Breast epithelium (tissue), 4 donors: ENCODE measurements at places on chromosomes 7 and 10. TPM values are rescaled to one million over a fixed set of nuclear protein-coding genes. Genes with fewer than 3 reads are reported as not detected.

DNA sequence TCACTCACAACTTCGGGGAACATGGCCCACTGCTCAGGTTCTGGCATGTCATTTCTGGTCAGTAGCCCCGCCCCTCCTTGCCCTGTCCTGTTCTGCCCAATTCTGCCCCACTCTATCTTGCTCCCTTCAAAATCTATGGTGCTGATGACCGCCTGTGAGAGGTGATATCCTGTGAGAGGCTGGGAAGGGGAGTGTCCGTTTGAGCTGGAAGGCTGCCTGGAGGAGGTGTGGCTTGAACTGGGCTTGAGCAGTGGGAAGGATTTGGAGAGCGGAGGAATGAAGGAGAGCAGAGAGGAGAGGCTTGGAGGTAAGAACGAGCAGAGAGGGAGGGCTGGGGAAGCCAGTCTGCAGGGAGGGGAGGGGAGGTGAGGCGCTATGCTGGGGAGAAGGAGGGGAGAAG lies 145.3 kb downstream of the RPS24 start:
- no peak for DNase-seq

DNA sequence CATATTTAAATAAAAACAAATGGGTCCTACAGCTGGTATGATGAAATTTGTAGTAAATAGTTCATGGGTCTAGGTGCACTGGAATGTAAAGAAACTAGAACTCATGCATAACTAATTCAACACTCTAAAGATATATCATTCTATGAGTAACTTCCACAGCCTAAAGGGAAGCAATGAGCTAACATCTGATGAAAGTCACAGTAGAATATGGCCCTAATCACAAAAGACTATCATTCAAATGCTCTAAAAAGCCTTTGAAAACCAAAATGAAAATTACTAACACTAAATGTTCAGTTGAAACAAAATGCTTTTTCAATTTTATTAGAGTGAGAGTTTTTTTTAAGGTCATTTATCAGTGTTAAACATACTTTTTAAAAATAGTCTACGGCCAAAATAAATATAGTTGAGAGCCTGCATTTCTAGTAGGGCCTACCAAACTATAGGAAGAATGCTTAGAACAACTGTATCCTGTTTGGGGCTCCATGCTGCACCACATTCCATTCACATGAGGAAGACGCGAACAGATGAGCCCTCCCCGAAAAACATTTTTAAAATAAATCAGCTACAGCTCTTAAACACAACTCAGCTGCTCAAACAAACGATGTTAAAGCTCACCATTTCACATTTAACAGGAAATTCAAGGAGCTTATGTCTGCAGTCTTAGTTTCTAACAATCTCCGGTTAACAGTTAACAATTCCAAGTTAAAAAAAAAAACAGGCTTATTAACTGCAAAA lies 134.5 kb downstream of the NRBF2 start:
- DNase-seq, result no peak

- no peak for DNase-seq
Observed at GRCh38 chr7:68058014-68058413, 1061.4 kb downstream of the TYW1 start.

DNA sequence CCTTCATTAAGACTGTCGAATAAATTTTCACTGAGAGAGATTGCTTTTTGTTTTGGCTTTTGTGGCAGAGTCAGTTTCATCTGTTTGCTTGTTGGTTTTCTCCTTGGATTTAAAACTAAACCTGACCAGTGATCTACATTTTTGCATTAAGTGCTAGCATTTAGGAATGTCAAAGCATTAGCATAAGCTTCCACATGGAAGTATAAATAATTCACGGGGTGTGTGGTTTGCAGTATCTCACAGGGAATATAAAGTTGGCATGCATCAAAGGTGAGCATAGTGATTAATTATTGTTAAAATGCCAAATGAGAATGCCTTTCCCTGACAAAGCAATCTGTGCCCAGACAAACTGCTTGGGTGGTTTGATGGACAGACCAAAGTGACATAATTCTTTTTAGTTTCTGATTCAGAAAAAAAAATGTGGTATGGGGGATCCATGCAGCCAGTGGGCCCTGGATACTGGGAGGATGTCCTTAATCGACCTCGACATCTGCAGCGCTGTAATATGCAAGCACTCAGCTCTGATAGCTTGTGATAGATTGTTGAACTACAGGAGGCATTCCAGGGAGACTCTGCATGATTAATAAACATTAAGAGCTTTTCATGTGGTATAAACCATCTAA lies 339.3 kb upstream of the POM121L12 start:
- no peak for DNase-seq

- no peak for DNase-seq
Observed at GRCh38 chr10:62919776-62920175, 103.6 kb upstream of the EGR2 start.

DNA sequence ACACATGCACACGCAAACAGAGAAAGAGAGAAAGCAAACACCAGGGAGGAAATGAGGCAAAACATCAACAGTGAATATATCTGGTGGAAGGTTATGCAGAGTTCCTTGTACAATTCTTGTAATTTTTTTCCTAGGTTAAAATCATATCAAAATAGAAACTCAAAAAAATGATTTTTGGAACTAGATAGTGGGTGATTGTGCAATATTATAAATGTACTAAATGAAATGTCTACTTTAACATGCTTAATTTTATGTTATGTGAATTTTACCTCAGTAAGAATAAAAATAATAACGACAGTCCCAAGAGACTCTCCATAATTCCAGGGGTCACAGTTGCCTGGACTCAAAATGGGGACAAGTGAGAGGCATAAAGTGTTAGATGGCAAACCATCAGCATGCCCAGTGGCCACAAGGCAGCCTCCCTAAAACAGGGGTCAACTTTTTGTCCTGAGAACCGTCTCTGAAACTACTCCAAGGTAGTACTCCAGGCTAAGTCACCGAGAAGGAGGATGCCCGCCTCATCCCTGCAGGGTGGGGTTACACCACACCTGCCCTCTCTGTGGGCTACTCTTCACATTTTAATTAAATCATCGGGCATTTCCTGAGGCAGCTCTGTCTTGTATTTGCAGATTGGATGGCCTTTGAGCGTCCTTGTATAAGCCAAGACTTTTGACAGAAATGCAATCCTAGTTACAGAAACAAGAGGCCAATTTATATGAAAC lies 267.7 kb downstream of the ELMO1 start:
- DNase-seq, result no peak

DNA sequence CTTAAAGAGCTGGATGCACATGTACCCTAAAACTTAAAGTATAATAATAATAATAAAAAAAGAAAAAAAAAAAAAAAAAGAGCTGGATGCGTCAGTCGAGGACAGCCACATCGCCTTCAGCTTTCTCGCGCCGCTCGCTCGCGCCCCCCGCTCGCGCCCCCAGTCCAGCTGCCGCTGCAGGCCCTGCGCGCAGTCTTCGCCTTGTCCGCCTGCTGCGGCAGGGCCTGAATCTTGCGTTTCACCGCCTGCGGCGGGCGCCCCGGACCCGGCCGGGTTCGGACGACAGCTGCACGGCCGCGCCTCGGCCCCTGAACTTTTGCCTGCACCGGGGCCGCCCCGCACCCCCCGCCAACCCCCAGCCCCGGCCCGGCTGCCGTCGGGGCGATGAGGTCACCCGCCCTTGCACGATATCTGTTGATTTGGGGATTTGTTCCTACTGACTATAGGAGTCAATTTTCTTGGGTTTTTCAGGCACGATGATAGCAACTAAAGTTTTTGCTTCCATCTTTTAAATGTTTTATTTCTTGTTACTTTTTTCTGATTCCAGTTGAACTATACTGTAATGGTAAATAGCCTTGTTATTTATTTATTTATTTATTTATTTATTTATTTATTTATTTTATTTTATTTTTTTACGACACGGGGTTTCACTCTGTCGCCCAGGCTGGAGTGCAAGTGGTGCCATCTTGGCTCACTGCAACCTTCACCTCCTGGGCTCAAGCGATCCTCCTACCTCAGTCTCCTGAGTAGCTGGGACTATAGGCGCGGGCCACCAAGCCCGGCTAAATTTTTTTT lies 33.5 kb upstream of the CPN1 start:
- DNase-seq, result no peak

DNA sequence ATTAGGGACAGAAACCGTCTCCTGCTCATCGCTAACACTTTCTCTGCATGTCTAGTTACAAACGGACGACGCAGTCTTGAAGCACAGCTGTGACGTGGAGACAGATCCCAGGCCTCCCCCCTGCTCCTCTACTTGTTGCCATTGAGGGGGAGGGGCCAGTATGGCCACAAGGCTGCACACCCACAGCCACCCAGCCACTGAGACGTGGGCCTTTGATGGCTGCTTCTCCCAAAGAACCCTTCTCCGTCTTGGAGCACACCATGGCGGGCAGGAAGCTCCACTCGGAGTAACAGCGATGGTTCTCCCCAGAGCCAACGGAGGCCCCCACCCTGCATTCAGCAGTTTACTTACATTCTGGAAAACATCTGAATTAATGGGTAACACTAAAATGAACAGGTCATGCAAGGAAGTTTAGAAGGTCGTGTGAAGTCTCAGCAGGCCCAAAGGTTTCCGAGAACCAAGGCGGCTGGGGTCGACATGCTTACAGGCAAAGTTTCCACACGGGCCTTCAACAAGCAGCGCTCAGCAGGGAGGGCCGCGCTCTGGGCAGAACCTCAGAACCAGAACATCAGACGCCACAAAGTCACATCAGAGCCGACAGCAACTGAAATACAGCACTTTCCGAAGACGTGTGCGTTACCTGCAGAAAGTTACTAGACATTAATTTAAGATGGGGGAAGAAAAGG lies 169.6 kb downstream of the DIP2C start:
- peak; percentile 45 for DNase-seq

DNA sequence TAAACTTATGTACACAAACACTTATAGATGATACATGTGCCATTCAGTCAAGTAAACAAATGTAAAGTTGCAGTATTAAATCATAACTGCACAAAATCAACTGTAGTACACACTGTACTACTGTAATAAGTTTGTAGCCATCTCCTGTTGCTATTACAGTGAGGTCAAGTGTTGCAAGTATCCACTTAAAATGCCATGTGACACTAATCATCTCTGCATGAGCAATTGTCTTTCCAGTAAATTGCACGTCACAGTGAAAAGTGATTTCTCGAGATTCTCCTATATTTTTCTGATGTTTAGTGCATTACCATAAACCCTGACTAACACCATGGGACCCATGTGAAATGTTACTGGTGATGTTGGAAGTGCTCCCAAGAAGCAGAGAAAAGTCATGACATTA lies 293.3 kb upstream of the SP4 start:
- no peak for DNase-seq

- peak; percentile 3 for DNase-seq
Observed at GRCh38 chr7:724298-724697, 2.2 kb upstream of the DNAAF5 start.

DNA sequence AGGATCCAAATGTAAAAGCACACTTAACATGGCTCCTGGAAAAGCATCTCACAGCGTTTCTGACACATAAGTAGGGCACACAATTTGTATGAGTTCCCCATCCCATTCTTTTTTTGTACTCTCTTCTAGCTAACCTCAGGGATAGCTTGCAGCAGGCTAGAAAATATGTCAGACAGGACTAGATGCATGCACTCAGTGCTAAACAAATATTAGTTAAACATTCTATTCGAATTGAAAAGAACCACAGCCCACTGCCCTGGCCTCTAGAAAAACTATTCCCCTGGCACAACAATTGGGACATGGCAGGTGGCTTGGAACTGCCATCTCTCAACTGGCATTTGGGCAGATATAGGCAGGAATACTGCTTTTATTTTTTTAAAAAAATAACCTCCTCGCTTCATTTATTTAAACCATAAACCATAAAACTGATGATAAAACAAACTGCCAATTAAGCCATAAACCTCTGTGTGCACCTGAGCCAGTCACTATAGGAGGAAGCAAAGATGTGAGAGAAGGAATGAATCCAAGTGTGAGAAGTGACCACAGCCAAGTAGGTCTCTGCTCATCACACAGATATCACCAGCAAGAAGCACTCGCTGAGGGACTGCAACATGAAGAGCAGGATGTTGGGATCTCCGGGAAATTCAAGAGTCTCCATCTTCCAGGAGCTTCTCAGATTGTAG lies 394.1 kb downstream of the NEBL start:
- no peak for DNase-seq

DNA sequence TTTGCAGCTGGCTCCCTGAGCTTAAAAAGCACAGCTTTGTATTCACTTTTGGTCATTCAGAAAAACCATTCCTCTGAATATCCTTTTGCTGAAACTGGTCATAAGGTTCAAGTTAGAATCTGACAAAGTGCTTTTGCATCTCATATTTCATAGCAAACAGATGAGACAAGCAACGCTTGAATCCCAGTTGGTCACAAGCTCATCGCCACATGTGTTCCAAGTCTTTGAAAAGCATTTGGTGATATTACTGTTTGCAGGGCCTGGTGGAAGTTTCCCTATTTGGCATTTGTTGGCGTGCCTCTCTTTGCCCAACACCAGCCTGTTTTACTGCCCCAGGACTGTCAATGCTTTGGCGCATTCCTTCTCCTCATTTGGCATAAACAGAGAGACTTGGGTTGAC lies 10.3 kb downstream of the TACC2 start:
- no peak for DNase-seq

DNA sequence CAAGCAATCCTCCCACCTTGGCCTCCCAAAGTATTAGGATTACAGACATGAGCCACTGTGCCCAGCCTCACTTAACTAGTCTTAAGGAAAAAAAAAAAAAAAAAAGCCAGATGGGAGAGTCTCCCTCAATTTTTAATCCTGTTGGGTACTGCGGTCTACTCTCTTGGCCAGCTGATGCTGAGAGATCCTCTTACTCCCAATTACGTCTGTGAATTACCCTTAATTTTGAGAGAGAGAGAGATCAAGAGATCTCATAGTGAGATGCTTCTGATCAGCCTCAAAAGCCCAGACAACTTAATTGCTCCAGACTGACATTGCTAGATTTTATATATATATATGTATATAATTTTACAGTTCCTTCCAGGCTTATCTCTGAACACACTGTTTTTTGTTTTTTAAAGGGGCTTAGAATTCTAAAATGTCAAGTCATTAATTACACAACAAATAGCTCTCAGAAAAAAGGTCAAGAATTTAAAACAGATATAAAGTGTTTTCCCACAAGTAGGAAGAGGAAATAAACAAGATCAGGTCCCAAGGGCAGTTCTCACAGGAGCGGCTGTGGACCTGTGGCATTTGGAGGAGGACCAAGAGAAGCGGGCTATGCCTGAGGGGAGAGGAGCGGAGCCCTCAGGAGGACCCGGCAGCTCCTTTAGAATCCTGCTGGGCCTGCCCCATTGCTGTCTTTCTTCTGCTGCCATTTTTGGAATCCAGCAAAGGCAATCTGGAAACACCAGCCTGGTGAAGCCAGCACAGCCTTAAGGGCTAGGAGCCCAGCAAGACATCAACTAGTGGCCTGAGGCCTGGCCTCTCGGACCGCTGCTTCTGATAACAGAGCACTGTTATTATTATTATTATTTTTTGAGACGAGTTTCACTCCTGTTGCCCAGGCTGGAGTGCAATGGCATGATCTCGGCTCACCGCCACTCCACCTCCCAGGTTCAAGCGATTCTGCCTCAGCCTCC lies 30.1 kb downstream of the DENND2A start:
- DNase-seq, result no peak

Gene TAS2R3
- total RNA-seq, result 2.2 TPM

Gene MEOX2
- total RNA-seq, result 14.2 TPM

Gene LRRC18
- total RNA-seq, result not detected

Gene INA
- not detected for total RNA-seq

Gene SPDYE16
- total RNA-seq, result not detected
